Stimulated activated CD4-positive, alpha-beta T cell treated with anti-CD3 and anti-CD28 coated beads, Interleukin-12 subunit alpha, Interleukin-12 subunit beta, amount 100 ng/mL, for 24 hours (primary cell): ENCODE measurements at places on chromosomes 2 and 18.

GRCh38 chr2:172096626-172097547 is 5.8 kb downstream of the DLX2 start:
- no peak for DNase-seq

DNA sequence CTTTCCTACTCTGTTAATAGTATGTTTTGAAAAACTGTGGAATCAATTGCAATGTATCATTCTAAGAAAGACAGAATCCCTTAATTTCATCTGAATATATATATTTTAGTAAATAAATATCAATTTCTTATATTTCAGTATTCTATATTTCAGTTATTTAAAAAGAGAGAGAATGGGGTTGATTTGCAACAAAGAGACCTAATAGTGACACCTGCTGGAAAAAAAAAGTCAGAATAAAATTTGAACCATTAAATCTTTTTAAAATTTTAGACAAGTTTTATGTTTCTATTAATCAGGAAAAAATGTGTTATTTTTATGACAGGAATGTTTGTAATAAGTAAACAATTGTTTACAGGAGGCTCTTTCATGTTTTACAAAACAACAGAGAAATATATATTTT is 20.7 kb upstream of the CCNT2 start:
- no peak for DNase-seq

GRCh38 chr2:219025637-219026585 is 15.4 kb downstream of the CFAP65 start:
- no peak for DNase-seq

DNA sequence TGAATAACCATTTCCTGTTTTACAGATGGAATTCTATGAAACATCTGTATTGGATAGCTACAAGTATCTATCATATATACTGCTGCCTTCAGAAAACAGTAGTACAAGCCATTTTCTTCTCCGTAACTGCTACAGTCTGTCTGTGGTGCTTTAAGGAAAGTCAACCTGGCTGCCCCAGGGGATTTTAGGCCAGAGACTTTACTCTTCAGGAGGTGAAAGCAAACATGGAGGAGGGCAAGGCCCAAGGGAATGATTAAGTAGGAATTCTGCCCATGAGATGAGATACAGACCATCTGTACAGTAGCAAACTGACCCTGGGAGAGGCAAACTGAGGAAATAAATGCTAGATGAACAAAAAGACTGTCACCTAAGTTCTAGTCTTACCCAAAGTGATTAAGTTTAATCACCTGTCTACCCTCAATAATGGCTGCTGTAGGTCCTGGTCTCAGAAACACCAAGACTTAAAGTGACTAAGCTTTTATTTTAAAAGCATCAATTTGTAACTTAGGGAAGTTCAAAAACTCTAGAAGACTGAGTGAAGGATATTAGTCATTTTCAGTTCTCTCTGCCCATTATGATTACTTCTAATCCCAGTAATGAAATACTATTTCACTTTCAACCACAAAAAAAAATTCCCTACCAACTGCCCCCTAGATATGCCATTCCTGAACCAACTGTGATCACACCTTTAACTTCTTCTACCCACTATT is 14.8 kb downstream of the MBD2 start:
- no peak for DNase-seq

GRCh38 chr2:75949385-75950030 is 238.8 kb upstream of the GCFC2 start:
- no peak for DNase-seq

GRCh38 chr2:12066986-12067385 is 320.6 kb downstream of the LPIN1 start:
- DNase-seq: no peak

DNA sequence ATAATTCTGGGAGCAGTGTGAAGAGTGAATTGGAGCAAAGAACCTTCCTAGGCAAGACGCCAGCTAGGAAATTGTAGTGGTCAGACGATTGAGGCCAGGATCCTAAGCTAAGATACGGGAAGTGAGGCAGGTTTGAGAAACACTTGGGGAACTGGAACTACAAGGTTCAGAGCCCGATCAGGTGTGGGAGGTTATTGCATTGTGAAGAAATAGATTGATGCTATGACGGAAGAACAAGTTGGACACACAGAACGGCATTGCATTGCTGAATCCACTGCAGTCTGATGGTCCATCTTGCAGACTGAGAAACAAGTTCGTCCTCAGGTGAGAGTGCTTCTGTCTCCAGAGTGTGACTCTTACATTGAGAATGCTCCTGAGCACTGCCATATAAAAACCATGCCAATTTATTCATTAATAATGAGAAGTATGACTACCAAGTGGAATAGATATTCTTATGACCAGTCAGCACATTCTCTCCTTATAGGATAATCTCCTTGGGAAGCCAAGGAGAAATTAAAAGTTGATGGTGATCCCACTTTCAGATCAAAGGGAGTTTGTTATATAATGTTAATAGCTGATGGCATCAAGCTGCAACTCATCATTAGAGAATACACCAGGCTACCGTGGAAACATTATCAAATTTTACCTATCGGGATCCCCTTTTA is 30.9 kb downstream of the ANTXR1 start:
- DNase-seq: no peak

GRCh38 chr2:182894174-182894573 is 27.7 kb upstream of the FRZB start:
- no peak for DNase-seq
